Occipital lobe (tissue), 3 donors: ENCODE measurements at places on chromosomes 3 and 15. TPM values are rescaled to one million over a fixed set of nuclear protein-coding genes. Genes with fewer than 3 reads are reported as not detected.
A peak's percentile ranks its signal among the peaks of the same experiment; 100 is the strongest.

Gene CCDC174
- total RNA-seq: 11.7 TPM

Gene GRAMD1C
- 5.0 TPM for total RNA-seq

Gene CLSTN2
- 10.3 TPM for total RNA-seq

Gene SENP8
- total RNA-seq: 6.9 TPM

Gene TMCO5A
- total RNA-seq: not detected

Gene MOBP
- 0.94 TPM for total RNA-seq

Gene MB21D2
- total RNA-seq: 61.9 TPM

Gene TIGIT
- not detected for total RNA-seq

Gene RAD51
- total RNA-seq: 0.47 TPM

Gene SI
- total RNA-seq: not detected

Gene ENTPD3
- total RNA-seq: 1.6 TPM

Gene CPN2
- total RNA-seq: not detected

Gene MLF1
- 30.3 TPM for total RNA-seq

Gene ACTR8
- total RNA-seq: 67.1 TPM

Gene RBMS3
- 19.8 TPM for total RNA-seq

- no peak for DNase-seq
Measured at GRCh38 chr15:75682181-75683135, 30.2 kb downstream of the CSPG4 start.

- no peak for DNase-seq
Measured at GRCh38 chr15:83292317-83292716, 7.9 kb upstream of the BNC1 start.

GRCh38 chr3:171358181-171358880, 101.9 kb downstream of the TNIK start:
- no peak for DNase-seq

- DNase-seq: no peak
Measured at GRCh38 chr3:198081421-198081844, 121.4 kb downstream of the LMLN start.

GRCh38 chr3:128274837-128275236, 121.6 kb downstream of the EEFSEC start:
- DNase-seq: no peak

DNA sequence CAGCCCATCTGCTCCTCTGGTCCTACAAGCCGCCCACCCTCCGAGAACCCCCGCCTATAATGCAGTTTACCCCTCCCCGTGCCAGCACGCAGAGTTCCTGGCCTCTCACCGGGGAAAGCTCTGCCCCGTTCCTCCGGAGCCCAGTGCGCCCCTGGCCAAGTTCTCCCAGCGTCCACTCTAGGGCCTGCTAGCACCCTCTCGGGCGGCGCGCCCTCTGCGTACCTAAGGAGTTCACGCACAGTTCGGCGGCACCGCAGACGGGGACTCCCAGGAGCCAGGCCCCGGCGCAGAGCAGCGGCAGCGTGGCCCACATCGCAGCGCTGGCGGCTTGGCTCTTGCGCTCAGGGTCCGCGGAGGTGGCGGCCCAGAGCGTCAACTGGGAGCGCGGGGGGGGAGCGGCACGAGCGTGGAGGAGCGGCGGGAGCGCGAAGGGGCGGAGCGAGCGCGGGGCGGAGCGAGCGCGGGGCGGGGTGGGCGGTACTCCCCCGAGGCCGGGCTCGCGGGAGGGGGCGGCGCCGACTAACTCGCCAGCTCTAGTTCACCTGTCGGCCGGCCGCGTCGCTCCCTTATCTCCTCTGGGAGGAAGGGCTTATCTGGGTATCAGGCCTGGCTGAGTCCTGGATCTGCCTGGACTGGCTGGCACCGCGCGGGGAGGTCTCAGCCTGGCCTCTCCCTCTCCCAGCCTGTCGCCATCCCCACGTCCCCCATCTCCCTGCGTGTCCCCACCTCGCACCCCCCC, at the start of gene CTSH:
CTSH (minus strand) TSS at position 378 of the 739 bp plus-strand sequence; CDS start at position 313, 65 bp downstream.
- peak; percentile 69 for DNase-seq

- DNase-seq: no peak
Measured at GRCh38 chr15:96687388-96688107, 357.0 kb downstream of the NR2F2 start.

- no peak for DNase-seq
Measured at GRCh38 chr3:43353923-43354670, 67.8 kb downstream of the SNRK start.

DNA sequence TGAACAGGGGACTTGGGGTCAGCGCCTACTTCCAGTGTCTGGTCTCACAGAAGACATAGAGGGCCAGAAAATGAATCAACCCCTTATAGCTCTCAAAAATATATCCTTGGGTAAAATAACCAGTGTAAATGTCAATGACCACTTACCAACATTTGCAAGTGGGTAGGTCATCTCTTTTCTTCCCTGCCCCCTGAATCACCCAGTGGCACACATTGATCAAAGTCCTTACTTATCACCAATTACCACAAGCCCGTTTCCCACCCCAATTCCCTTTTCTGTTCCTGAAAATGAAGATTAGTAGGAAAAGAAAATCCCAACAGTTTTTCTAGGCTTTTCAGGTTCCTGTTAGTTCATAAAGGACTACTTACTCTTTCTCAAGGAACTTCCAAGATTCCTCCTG, 70.5 kb upstream of the HEG1 start:
- DNase-seq: no peak

GRCh38 chr15:74788683-74789151, 6.8 kb downstream of the CSK start:
- DNase-seq: no peak

- no peak for DNase-seq
Measured at GRCh38 chr3:50317300-50317699, 5.2 kb downstream of the HYAL2 start.

- no peak for DNase-seq
Measured at GRCh38 chr15:57503911-57504598, 87.6 kb upstream of the MYZAP start.

- DNase-seq: no peak
Measured at GRCh38 chr3:106214641-106215040, 345.8 kb upstream of the CBLB start.

DNA sequence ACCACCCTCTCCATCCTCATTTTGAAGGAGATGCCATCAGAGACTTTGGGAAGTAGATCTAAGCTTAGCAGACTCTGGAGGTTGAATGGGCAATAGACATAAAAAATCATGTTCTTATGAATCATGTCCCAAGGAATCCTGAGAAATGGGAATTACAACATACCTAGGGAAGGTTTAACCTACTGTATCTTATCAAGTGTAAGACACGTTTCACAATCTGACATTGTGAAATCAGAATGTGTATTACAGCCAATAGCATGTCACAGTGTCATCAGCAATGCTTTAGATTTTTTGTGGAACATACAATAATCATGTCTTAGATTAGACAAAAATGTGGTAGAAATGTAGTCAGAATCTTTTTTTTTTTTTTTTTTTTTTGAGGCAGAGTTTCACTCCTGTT, 332.4 kb upstream of the TLE3 start:
- DNase-seq: no peak

DNA sequence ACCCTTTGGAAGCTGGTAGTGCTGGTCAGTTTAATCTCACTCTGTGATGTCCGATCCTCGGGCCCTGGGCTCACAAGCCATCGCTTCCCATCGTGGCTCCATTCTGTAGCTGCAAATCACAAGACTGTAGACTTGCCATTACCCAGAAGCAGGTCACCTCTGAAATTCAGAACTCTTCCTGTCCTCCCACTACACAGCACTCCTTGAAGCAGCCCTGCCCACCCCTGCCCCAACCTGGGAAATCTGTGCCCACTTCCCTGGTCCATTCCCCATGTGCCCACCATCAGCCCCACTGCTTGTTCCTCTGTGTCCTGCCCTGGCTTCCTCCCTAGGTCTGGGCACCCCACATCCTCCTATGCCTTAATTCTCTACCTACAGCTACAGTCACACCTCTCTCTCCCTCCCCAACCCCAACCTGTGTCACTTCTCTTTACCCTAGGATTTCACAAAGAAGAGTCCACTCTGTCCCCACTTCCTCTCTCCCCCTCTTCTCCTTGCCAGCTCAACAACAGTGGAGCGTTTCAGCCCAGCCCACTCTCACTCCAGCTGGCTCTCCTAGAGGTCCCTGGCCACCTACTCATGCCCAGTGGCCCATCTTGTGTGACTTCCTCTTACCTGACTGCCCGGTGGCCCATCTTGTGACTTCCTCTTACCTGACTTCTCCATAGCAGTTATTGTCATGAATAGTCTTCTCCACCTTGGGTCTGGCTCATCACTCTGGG, 8.3 kb downstream of the ZNF710 start:
- DNase-seq: no peak

GRCh38 chr3:48784426-48785120, 63.1 kb downstream of the PRKAR2A start:
- DNase-seq: no peak

DNA sequence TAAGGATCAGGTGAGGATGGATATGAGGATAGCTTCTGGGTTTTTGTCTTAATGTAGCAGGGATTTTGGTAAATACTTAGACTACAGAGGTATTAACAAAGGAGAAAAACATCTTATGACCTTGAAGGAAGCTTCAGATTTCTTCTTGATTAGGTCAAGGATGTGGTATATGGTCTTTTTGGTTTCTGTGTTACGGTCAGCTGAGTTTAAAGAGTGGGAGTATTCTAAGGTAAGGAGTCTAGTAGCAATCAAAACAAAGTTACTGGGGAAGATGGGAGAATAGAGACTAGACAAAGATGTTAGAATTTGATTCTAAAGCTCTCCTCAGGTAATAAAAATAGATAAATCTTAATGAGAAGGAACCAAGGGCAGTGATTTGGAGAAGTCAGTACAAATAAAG, 6.2 kb downstream of the HMG20A start:
- no peak for DNase-seq

DNA sequence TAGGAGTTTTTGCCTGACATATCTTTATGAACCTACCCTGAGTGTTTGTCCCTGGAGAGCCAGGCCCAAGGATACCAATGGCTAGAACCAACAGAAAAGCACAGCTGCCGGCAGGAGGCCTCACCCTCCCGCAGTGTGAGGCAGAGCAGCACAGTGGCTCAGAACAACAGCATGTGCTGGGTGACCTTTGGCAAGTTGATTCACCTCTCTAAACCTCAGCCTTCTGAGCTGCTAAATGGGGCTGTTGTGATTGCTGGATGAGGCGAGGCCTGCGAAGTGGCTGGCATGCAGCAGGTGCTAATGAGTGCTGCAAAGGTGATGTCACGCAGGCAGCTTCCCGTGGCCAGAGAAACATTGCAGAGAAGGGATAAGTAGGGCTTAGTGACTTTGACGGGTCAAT, 23.3 kb downstream of the IDH2 start:
- DNase-seq: no peak

- DNase-seq: peak; percentile 17
Measured at GRCh38 chr3:194255252-194256039, 95.7 kb downstream of the CPN2 start.

DNA sequence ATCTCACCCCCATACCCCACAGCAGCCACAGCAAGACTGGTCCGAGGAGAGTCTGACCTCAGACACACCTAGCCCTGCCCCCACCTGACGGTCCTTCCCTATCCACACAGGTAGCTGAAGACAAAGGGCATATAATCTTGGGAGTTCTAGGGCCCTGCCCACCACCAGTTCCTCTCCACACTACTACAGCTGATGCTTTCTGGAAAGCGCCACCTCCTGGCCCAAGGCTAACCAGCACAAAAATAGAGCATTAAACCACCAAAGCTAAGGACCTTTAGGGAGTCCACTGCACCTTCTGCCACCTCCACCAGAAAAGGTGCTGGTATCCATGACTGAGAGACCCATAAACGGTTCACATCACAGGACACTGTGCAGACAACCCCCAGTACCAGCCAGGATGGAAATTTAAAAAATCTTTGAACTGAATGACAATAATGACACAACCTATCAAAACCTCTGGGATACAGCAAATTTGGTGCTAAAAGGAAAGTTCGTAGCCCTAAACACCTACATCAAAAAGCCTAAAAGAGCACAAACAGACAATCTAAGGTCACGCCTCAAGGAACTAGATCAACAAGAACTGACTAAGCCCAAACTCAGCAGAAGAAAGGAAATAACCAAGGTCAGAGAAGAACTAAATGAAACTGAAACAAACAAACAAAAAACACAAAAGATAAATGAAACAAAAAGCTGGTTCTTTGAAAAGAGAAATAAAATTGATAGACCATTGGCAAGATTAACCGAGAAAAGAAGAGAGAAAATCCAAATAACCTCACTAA, 122.1 kb upstream of the TPRG1 start:
- DNase-seq: no peak

GRCh38 chr15:89809093-89809786, 5.4 kb downstream of the ANPEP start:
- DNase-seq: no peak

GRCh38 chr3:155884292-155884691, 13.8 kb downstream of the GMPS start:
- no peak for DNase-seq

GRCh38 chr3:147373301-147373700, 33.0 kb downstream of the ZIC4 start:
- no peak for DNase-seq

DNA sequence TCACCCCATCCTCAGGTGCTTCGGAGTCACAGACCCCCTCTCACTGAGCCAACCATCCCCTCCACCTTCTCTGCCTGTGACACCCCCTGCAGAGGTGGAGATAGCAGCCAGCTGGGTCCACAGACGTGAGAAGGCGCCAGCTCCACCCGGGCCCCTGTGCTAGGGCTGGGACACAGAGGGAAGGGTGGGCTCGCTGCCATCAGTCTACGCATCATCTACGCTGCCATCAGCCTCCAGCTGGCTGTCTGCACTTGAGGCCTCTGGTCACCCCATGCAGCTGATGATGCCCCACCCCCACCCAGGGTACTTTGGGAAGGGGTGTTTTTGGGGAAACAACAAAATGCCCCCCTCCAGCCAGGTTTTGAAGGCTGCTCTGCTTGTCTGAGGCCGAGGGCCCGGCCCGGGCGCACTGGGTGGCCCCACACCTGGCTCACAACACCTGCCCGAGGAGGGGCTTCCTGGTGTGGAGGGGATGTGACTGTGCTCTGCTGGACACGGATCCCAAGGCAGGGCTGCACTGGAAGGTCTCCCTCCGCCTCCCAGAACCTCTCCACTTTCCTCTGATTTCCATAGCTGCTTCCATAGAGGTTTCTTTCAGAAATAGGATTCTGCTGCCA, 163.4 kb upstream of the IQSEC1 start:
- no peak for DNase-seq

GRCh38 chr15:69304182-69304545, 5.5 kb downstream of the PAQR5 start:
- DNase-seq: no peak

DNA sequence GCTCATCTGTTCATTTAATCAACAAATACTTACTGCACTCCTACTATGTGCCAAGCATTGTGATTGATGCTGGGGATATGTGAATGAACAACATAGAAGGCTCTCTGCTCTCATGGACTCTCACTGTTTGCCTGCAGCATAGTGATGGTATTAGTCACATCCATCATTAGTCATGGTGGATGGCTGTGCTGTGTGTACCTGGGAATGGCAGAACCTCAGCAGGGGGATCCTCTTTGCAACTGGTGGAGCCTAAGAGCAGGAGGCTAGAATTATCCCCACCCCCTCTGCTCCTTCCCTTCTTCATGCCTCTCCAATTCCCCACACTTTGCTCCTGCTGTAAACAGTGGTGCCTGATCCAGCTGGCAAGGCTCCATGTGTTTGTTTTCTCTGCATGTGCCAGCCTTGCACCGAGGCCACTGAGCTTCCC, 20.5 kb downstream of the BOC start:
- DNase-seq: no peak

- DNase-seq: no peak
Measured at GRCh38 chr15:88630798-88631463, 7.9 kb upstream of the ISG20 start.

GRCh38 chr15:70160267-70160666, 62.5 kb upstream of the TLE3 start:
- DNase-seq: no peak

- DNase-seq: peak; percentile 71
Measured at GRCh38 chr15:29457729-29458128, 188.1 kb upstream of the NSMCE3 start.
